Stimulated activated CD4-positive, alpha-beta T cell treated with anti-CD3 and anti-CD28 coated beads, Interleukin-2, amount 100 ng/mL, for 4 hours (primary cell): ENCODE measurements at places on chromosomes 3 and 15.

DNA sequence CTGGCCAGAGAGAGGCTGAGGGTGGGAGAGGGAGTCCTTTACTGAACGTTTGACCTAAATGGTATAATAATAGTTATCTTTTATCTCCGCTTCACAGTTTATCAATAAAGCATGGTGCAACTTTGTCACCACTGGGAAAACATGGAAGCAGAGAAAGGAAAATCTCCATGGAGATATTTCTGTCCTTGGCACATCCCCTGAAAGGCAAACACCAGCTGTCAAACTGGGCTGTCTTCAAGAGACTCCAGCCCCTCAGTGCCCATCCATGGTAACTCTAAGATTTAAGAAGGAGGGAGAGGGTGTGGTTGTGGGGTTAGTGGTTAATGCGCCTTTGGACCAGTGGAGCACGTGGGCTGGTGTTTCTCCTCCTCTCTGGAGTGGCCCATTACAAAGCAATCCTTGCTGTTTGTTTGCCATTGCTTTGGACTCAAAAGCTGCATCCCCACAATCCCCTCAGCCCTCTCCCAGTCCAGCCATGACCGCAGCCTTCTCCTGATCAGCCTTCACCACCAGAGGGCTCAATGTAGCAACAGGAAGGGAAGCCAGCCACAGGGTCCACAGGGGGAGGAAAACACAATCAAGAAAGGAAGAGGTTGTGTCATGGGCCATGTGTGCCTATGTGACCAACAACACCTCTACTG lies 38.2 kb upstream of the FAM174B start:
- no peak for DNase-seq

GRCh38 chr15:90872486-90873184 lies 4.2 kb downstream of the FURIN start:
- DNase-seq = peak; percentile 49

DNA sequence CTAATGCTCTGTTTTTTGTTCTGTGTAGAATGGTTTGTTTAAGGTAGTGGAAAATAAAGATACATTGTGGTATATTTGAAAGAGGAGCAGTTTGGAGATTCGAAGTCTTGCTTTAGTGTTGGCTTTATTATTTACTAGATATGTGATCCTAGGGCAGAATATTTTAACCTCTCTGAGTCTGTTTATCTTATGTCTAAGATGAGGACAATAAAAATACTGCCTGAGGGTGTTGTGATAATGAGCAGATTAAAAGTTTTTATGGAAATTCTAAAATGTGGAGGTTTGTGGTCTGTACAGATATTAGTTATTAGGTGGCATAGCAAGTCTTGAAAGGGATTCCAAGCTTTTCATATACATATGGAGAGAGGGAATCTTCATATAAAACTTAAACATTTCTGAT lies 15.0 kb downstream of the TCF12 start:
- DNase-seq = no peak

- DNase-seq = no peak
Measured at GRCh38 chr3:193388361-193388760, 9.8 kb upstream of the ATP13A5 start.

GRCh38 chr3:22615790-22616189 lies 587.3 kb upstream of the UBE2E2 start:
- no peak for DNase-seq

GRCh38 chr3:58200846-58201355 lies 9.9 kb downstream of the DNASE1L3 start:
- no peak for DNase-seq

GRCh38 chr3:131849616-131850015 lies 185.2 kb downstream of the CPNE4 start:
- DNase-seq = no peak

DNA sequence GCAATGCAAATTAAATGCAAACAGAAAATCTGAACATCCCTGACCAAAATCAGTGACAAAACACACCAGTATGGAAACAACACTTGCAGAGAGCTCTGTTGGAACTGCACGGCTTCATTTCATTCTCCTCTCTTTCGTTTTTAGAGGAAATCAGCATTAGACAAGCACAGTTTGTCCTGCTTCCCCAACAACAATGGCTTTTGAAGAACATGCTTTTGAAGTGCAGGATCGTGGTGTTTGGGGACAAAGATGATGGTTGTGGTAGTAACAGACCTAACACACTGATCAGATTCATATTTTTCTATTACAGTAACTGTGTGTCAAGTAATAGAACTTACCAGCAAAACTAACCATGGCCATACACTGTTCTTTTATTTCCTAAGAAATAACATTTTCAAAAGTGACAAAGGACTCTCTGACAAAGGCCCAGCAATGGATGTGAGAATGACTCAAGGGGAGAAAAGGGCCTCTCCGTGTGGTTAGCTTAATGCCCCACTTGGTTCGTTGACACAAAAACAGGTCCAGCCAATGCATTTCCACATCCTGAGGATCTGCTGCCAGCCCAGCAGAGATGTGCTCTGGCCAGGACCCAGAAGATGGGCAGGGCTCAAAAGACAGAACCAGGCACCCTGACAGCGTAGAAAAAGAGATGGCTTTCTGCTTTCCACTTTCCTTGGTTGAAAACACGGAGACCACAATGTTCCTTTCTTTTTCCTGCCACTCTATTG lies 84.1 kb downstream of the CCNL1 start:
- no peak for DNase-seq

GRCh38 chr15:68363353-68363752 lies 68.6 kb downstream of the ITGA11 start:
- DNase-seq = no peak

DNA sequence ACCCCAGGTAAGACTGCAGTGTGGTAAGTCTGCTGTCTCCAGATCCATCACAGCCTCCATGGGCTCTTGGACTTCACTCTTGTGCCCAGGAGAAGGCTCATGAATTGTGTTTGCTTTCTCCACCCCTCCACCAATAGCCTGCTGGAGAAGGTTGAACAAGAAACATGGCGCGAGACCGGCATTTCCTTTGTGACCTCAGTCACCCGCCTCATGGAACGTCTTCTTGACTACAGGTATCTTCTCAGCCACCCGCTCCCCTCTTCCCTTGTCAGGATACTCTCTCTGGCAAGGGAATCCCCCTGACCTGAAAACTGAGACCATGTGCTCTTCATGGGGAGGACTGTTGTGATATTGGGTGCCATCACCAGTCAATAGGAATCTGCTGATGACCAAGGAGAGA lies 52.1 kb upstream of the MANF start:
- DNase-seq = no peak

- no peak for DNase-seq
Measured at GRCh38 chr3:71395470-71395869, 188.1 kb downstream of the FOXP1 start.

DNA sequence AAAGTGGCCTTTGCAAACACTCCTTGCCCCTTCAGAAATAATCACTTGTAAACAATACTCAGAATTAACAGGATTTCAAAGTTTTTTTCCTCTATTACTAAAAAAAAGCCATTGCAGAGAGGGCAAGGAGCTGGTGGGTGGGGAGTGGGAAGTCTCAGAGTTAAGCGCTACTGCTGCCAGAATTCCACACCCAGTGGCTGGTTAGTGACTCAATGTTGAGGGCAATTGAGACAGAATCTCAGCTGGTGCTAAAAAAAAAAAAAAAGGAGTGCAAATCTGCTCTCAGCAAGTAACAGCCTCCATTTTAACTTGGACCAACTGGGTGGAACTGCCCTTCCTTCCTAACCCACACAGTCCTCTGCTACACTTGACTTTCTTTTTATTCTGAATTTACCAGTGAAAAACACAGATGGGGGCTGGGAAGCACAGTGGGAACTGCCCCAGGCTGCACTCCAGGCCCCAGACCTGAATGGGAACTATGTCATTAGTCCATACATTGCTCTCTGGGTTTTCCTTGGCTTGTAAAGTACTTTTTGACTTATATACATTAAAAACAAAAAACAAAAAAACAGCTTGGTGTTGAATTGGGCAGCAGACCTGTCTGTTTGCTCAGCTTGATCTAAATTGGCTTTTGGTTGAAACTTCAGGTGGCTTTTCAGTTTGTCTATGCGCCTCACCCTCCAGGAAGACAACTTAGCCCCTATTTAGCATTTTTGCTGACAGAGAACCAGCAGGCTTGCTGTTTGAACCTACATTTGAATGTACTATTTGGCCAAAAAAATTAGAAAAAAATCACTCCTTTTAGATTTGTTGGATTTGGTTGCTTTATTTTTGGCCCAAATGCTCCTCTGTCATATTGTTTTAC lies 357.8 kb upstream of the TBL1XR1 start:
- DNase-seq = no peak

GRCh38 chr15:66936109-66936860 lies 129.1 kb upstream of the SMAD3 start:
- no peak for DNase-seq

DNA sequence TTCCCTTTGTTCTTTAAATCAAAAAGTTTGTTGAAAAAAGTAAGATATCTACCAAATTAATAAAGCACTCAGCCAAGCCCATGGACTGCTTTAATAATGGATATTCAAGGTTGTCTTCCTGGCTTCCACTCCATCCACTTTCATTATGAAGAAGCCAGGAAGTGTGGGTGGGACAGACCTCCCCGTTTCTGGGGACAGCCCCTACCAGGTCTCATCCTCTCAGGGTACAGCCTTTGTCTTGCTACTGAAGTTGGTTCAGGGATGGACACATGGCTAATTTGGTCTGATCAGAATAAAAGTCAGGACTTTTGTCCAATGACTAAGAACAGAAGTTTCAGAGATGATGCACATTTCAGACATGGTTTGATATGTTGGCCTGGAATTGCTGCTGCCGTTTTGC lies 32.6 kb downstream of the CCNB2 start:
- DNase-seq = no peak

- no peak for DNase-seq
Measured at GRCh38 chr15:47820057-47820746, 102.9 kb downstream of the SEMA6D start.

- DNase-seq = no peak
Measured at GRCh38 chr15:57213862-57214261, 162.4 kb upstream of the CGNL1 start.

DNA sequence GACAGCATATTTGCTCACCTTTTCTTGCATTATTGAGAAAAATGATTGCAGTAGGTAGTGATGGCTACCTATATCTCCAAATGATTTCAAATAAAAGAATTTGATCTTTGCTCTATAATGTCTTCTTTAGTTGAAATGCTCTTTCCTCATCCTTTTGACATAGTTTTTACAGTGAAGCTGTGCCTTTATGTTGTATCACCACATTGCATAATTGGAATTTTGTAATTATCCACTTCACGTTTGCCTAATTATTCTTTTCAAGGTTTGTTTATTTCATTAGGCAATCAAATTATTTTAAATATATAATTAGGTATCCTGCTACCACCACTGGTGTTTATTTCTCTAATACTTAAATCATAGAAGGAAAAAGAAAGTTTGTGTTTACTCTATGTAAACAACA lies 21.3 kb upstream of the P2RY13 start:
- DNase-seq = no peak

DNA sequence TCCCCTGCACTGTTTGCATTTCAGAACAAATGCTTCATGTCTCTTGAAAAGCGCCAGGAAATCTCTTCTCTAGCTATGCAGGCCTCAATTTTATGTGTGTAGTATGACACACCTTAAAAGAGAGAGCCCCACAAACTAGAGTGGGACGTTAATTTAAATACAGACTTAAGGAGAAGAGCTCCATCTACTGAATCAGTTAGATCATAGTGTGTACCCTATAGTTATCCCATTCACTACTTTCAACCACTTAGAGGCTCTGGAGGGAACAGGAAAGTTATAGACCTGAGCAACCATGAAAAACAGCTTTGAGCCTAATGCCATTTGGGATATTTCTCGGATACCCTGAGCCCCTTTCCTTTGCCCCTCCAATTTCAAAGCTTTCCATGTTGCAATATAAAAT lies 153.7 kb downstream of the TIGIT start:
- DNase-seq = no peak

DNA sequence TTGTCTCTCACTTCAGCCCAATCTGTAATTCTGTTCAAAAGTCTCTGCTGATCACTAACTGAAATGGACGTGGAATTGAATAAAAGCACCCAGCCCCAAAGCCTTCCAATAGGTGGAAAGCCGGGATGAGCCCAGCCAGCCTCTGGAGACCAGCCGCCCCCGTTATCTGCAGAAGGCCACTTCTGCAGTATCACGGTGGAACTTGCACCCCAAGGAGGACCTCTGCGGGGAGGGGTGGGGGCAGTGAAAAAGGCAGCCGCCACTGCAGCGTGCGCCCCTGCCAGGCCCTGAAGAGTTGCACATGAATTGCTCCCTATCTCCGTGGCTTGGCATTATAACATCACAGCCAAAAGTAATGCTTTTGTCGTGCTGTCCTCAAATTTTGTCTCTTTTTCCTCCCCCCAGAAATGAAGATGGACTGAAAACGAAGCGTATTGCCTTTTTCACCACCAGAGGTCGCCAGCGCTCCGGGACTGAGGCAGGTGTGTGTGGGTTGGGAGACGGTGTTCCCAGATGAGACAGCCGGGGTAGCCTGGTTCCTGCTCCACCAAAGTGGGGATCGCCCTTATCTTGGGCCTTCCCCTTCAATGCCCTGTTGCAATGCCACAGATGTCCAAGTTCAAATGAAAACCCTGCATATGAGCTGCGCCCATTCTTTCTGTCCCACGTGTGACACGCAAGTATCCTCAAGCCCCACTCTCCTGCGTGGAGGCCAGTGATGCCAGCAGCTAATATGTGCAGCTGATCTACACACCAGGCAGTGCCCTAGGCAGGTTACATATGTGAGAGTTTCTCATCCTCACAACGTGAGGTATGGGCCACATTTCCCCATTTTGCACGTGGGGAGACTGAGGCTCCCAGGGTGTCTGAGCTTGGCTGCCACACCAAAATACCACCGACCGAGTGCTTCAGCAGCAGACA lies 96.0 kb downstream of the LRRK1 start:
- DNase-seq = peak; percentile 57

DNA sequence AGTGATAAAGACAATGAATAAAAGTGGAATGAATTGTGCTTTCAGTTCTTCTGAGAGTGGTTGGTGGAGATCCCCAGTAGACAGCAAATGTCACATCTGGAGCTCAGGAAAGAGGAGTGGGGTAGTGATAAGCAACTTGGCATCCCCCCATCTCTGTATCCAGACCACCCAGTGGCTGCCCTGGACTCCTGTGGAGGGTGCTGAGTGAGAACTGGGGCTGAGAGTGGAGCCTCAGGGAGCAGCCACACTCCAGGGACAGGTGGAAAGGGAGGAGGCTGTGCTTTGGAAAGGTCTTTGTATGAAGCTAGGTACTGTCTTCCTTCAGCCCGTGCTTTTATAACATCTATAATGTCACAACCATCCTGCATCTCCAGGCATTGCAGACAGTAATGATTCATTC lies 85.6 kb upstream of the RASGRF1 start:
- DNase-seq = no peak

- no peak for DNase-seq
Measured at GRCh38 chr3:13477943-13478342, 2.2 kb upstream of the HDAC11 start.

GRCh38 chr3:118531816-118532215 lies 502.8 kb downstream of the IGSF11 start:
- DNase-seq = no peak

- DNase-seq = no peak
Measured at GRCh38 chr3:58683001-58683458, 16.5 kb upstream of the FAM3D start.

DNA sequence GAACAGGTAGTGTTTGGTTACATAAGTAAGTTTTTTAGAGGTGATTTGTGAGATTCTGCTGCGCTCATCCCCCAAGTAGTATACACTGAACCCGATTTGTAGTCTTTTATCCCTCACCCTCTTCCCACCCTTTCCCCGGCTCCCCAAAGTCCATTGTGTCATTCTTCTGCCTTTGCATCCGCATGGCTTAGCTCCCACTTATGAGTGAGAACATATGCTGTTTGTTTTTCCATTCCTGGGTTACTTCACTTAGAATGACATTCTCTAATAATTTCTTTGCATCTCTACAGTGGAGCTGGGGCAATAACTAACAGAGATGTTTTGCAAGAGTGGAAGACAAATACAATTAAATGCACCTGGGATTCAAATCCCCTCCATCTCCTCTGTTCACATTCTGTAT lies 93.2 kb downstream of the TP63 start:
- no peak for DNase-seq
